ENCODE measurements at places on chromosomes 5 and 9.

DNA sequence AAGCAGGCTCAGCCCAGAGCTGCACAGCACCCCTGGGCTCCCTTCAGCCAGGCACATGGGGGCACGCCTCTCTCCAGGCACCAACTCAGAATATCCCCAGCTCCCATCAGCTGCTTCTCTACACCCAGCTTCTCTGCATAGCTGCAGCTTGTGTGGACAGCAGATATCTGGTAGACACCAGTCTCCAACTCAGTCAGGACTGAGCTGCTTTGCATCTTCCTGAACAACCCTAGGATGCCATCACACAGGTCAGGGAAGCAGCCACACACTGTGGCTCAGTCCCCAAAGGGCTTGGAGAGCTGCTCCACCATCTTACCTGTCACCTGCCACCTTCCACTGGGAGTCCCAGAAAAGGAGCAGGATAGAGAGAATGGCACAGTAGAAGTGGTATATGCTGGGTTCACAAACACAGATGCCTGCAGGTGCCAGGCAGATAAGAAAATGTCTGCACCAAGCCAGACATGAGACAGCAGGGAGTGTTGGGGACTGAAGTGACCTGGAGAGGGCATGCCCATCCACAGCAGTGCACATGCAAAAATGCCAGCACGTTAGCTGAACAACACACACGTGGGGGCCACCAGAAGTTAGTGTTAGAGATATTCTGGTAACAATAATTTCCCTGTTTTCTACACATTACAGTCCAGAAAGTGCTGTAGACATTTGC, 42.0 kb downstream of the THBS4 start:
- no peak for DNase-seq

GRCh38 chr9:131461166-131461565, 41.6 kb upstream of the POMT1 start:
- no peak for DNase-seq

GRCh38 chr9:87086221-87086818, 139.0 kb upstream of the GAS1 start:
- DNase-seq, result no peak

DNA sequence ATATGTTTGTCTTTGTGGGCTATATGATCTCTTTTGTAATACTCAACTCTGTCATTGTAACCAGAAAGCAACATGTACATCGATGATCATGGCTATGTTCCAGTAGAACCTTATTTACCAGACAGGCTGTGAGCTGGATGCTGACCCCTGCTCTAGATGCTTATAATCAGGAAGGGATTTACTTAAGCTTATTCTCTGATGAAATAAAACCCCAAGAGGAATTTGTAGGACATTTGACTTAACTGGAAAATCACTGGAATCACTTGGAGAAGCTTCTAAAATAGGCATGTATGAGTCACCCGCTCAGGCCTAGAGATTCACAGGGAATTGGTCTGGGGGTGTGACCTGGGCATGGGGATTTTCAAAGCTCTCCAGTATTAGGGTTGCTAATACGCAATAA, 285.8 kb upstream of the ZNF608 start:
- DNase-seq, result peak; percentile 70

- peak; percentile 54 for DNase-seq
Observed at GRCh38 chr5:163916376-163916775, 411.0 kb downstream of the MAT2B start.

DNA sequence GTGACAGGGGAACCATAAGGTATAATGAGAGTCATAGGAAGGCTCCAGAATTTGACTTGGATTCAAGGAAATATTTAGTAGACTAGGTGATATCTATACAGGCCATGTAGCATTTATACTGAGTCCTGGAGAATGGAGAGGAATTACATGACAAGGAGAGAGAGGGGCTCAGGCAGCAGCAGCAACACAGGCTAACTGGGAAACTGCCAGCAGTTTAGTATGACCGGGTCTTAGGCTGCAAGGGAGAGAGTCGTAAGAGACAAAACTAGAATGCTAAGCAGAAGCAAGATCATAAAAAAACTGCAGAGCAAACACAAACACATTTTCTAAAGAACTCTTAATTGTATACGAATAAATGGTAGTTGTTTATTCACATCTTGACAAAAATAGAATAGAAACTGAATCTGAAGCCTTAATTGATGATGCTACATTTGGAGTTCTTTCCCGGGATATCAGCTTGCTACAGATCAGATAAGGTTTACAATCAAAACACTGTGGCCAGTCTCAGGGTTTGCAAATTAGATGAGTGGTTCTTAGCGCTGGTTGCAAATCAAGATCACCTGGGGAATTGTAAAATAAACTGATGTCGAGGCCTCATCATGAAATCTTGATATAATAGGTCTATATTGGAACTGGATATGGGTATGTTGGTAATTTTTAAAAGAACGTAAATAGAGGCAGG, 480.0 kb upstream of the C9orf72 start:
- no peak for DNase-seq

- DNase-seq, result peak; percentile 27
Observed at GRCh38 chr5:140402258-140403074, 833 bp downstream of the ANKHD1 start.

GRCh38 chr5:127930311-127930710, 153.3 kb upstream of the SLC12A2 start:
- peak; percentile 51 for DNase-seq

- peak; percentile 66 for DNase-seq
Observed at GRCh38 chr9:109114670-109115069, 5.1 kb downstream of the TMEM245 start.
